ENCODE measurements at places on chromosomes 4 and X.
A peak's percentile ranks its signal among the peaks of the same experiment; 100 is the strongest.

- peak; percentile 61 for DNase-seq
These were observed 171.7 kb downstream of the PAPSS1 start for GRCh38 chr4:107548211-107548905.

DNA sequence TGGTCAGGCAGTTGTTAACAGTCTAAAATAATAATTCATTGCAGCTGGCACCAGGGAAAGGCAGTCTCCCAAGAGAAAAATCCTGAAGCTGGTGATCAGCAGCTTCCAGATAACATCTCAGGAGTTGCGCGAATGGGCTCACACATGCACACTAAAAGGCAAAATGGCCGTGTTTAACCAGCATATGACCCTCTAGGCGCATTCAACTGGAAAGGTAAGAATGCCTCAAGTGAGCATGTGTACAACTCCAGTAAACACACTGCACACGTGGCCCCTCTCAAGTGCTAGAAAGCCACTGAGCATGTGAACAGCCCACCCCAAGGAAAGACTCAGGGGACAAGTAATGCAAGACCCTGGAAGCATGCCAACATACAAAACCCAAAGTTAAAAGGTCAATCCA is 33.1 kb downstream of the STPG2 start:
- DNase-seq, result no peak

GRCh38 chr4:20255251-20255586 is 3.5 kb downstream of the SLIT2 start:
- peak; percentile 27 for DNase-seq

DNA sequence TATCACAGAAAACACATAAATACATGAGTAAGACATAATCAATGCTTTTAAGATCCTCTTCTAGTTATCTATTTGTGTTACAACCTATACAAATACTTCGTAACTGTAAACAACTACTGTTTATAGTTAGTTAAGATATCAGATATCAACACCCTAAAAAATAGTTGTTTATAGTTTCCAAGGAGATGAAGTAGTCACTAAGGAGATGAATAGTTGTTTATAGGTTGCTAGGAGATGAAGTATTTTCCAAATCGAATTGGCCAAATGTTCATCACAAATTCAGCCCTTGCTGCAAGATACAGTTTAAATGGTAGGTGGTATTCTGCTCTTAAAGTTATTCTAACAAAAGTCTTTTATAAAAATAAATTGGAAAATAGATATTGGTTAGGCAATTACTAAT is 618.2 kb upstream of the PCDH10 start:
- peak; percentile 25 for DNase-seq

- peak; percentile 97 for DNase-seq
These were observed 170.2 kb downstream of the RAPGEF2 start for GRCh38 chr4:159273141-159273438.

DNA sequence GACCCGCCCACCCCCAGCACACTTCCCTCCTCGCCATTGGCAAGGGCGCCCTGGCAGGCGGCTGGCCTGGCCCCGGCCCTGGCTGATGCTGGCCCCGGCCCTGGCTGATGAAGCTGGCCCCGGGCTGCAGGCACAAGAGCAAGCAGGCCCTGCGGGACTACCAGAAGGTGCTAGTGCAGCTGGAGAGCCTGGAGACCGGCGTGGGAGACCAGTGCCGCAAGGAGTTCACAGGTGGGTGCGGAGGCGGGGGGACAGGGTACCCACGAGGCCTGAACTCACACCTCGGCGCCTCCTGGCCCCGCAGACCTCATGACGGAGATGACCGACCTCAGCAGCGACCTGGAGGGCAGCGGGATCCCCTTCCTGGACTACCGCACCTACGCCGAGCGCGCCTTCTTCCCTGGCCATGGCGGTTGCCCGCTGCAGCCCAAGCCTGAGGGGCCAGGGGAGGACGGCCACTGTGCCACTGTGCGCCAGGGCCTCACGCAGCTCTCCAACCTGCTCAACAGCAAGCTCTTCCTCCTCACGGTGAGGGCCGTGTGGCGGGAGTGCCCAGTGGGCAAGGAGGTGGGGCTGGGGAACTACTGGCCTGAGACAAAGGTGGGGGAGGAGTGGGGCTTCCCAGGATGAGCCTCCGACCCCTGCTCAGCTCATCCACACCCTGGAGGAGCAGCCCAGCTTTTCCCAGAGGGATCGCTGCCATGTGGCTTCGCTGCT is 6.1 kb upstream of the SRPK3 start:
- no peak for DNase-seq

DNA sequence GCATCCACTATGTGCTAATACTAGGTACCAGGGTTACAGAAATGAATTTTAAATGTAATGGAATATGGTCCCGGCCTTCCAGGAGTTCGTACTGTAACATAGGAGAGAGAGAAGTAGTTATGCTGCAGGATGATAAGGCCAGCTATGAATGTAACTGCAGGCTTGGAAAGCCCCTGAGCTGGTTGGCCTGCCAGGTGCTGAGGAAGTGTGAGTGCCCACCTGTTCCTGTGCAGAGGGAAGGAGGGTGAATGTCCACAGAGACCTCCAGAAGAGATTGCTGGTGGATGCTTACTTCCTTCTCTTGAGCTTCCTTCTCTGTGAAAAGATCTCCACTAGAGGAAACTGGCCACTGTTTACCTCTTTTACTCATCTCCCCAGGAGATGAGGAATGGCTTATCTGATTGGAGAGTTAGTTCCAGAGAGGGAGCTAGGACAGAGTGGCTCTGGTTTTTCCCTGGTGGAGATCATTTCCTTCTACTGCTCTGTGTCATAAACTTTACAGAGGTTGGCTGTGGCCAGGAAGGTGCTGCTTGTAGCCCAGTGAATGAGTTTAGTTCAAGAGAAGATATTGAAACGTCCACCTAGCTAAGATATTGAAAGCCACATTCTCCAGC is 114.0 kb upstream of the LNX1 start:
- no peak for DNase-seq

DNA sequence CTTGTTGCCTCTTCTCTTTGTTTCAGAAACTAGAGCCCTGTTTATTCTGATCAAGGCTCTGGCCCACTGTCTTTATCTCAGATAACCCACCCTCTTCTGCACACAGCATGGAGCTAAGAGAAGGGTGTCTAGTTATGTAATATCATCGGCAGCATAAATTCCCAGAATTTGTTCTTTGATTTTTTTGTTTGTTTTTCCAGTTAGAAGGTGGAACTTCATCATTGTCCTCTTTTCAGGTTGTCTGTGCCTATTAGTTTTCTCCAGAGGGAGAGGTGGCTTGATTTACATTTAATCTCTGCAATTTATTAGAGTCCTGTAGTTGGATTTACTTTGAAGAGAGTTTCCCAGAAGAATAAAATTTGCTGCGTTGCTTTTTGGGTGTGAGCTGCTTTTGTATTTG is 15.2 kb upstream of the F11 start:
- DNase-seq, result no peak

GRCh38 chr4:38357546-38357945 is 306.5 kb upstream of the KLF3 start:
- no peak for DNase-seq

GRCh38 chrX:148500423-148501385 is at the start of gene AFF2:
AFF2 (plus strand) TSS chrX:148500617; CDS start chrX:148501098, 481 bp downstream.
- peak; percentile 60 for DNase-seq

GRCh38 chr4:143341186-143341755 is 4.6 kb downstream of the GAB1 start:
- DNase-seq, result no peak

- DNase-seq, result no peak
These were observed 405.3 kb upstream of the FAT1 start for GRCh38 chr4:187128976-187129375.

DNA sequence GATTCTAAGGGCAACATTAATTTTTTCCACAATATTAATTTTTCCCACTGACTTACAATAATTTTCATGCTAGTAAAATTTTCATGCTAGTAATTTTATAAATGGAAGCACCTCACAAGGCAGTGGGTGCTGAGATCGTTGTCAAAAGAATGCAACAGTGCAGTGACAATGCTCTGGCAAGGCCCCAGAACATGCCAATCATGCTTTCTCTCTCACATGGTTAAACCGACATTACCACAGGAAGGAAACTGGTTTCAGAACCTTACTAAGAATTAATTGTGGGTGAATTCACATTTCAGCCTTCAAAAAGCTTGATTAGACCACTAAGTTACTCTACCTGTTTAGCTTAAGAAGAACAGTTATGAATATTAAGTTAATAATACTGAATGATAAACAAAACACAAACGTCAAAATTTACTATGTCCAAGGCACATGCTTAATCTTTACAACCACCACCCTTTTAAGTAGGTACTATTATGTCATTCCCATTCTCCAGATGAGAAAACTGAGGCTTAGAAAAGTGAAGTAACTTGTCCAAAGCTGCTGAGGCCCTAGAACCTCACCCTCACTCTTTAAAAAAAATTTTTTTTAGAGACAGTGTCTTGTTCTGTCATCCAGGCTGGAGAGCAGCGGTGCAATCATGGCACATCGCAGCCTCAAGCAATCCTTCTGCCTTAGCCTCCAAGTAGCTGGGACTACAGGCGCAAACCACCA is 10.0 kb upstream of the OPHN1 start:
- DNase-seq, result peak; percentile 29

DNA sequence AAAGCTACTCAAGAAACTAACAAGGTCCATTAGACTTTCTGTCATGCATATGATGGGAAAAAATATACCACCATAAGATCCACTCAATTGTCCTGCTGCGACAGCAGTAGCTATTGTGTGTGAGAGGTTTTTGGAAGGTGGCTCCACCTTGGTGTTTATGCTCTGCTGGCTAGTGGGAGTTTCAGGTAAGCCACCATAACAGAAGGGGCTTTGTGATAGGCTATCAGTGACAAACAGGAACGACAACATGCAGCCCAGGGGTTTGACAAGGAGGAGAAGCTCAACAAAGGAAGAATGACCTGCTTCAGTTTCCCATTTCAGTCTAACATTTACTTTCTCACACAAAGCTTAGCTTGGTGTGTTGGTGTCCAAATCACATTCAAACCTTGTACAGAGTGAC is 182.6 kb downstream of the ATOH1 start:
- no peak for DNase-seq

GRCh38 chr4:115596265-115597001 is 483.0 kb upstream of the NDST4 start:
- DNase-seq, result no peak

DNA sequence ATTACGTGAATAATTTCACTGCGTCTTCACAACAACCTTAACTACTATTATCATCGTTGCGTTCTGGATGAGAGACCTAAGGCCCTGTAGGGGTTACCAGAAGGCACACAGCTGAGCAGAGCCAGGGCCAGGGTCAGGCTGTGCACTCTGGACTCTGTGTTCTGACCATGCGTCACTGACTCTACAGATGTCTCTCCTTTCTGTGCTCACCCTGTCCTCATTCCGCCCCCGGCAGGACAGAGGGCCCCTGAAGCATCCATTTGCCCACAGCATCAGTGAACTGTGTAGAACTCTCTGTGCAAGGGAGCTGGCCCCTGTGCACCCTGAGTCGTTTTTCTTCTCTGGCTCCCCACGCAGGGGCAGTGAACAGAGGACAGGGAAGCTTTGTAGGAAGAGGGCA is 21.3 kb downstream of the GPKOW start:
- DNase-seq, result no peak

GRCh38 chr4:158805635-158806471 is 37.0 kb downstream of the FNIP2 start:
- DNase-seq, result no peak

DNA sequence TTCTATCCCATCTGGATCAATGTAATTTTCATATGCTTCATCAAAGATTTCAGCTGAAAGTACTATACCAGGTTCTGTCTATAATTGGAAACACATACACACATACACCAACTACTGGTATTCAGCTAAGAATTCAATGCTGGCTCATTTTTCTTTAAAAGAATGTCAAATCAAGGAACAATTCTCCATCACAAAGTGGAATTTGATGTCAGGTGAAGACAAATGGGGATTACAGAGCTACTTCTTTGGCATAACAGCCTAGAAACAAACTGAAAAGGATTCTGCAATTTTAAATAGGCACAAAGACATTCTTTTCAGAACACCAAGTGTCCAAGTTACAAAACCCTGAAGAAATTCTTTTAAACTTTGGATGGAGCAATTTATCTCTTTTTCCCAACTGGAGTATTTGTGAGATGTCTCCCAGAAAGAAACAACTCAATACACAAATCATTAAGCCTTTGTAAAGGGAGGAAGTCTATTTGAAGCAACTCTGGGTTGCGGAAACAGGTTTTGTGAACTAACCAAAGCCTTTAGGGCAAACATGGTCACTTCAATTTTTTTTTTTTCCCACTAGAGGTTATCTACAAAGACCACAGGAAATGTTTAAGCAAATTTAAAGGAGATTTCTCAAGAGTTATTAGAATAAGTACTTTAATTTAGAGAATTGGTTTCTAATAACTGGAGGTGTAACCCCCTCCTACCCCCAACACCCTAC is 1.9 kb upstream of the FAM9C start:
- DNase-seq, result no peak

DNA sequence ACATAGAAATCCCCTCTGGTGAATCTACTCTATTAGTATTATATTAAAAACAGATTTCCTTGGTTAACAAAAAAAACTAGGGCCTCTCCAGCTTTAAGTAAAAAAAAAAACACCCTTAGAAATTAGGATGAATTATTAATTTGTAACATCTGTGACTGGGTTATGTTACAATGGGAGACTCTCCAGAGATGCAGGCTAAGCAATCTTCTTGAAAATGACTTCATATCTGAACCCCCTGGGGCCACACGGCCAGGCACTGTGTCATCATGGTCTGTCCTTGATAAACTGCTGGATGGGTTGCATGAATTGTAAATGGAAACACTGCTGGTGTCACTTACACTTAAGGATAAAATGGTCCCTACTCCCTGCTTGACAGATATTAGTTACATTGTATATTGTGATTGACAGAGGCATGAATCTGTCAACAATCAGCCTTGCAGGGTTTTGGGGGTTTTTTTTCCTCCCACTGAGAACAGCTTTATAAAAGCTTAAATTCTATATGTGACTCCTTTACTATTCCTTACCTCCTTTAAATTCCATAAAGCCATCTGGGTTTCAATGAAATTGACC is 49.1 kb downstream of the PRKG2 start:
- no peak for DNase-seq

- peak; percentile 51 for DNase-seq
These were observed at the start of gene TLL1 for GRCh38 chr4:165872461-165873297. TLL1 (plus strand) TSS chr4:165873237; CDS start chr4:165873905, 668 bp downstream.

DNA sequence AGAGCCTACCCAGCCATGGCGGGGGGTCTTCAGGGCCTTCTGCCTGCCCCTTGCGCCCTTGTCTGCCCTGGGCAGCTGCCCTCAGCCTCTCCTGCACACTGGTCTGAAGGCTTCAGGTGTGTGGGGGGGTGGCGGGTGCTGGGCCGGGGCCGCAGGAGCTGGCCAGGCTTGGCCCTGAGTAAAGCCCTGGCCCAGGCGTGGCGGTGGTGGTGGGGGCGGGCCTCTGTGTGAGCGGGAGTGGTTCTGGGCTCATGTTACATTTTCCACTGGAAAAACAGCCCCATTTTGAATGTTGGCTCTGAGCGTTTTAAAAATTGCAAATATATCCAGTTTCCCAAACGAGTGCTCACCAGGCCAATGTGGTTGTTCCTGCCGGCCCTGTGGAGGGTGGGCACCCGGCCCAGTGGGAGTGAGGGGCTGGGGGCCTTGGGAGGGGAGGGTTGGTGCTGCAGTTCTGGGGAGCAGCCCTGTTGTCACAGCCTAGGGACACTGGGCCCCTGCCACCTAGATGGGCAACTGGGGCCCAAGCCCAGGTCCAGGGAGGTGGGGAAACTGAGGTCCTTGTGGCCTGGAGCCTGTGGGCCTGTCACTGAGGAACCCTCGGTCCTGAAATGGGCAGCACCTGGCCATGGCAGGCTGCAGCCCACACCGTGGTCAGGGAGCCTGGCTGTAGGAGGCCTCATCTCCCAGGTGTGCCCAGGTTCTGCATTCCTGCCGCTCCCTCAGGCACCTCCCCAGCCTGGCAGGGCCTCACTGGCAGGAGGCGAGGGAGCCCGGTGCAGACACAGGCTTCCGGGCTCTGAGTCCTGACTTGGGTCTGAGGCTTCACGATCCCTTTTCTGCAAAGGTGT is 28.3 kb downstream of the FGFRL1 start:
- DNase-seq, result peak; percentile 74

GRCh38 chr4:109406337-109406931 is 27.2 kb upstream of the SEC24B start:
- DNase-seq, result peak; percentile 84
